ENCODE measurements at places on chromosomes 3 and 15.

- peak; percentile 36 for DNase-seq
Observed at GRCh38 chr3:48157950-48158376, 30.3 kb downstream of the CDC25A start.

DNA sequence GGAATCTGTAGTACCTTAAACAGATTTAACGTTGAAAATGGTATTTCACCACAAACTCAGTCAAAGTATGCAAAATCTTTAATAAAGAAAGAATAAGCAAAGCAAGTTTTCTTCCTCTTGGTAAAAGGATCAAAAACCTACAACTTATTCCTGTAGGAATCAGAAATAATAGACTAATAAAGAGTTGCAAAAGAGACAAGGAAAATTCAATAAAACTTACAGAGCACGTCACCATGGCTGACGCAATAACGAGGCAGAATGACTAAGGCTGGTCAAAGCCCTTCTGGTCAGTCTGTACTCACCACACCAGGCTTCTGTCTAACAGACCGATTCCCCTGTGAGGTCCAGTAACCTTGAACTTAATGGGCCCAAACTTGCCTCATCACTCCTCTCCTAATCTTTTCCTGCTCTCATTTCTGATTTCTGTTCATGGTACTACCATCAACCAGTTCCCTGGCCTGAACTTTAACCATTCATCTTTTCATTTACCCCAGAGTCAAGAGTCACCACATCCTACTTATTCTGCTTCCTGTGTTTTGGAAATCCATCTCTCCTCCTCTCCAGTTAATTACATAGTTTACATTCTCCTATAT, 5.0 kb downstream of the MASP1 start:
- peak; percentile 79 for DNase-seq

DNA sequence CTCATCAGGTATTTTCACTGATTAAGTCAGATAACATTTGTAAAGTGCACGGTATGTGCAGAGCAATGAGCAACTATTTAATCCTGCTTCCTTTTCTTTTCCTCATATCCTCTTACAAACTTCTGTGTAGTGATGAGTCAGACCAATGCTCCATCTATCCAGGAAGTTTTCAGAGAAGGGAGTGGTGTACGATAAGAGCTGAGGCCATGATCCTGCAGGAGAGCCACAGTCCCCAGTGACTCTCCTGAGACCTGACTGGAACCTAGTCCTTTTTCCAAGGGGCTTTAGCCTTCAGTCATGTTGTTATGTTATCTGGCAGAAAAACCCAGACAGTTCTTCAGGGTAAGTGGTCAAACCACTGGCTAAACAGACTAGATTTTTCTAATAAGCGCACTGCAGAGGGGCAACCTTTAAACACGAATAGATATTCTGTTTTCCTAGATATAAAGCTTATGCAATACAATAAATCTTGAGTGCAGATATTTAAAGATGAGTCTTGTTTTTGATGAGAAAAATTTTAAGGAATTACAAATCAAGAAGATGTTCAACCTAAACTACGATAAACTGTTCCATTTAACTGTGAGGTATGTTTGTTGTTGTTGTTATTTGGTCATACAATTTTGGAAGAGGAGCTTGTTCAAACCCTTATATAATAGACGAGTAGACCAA, 110.5 kb upstream of the RAP2B start:
- no peak for DNase-seq

DNA sequence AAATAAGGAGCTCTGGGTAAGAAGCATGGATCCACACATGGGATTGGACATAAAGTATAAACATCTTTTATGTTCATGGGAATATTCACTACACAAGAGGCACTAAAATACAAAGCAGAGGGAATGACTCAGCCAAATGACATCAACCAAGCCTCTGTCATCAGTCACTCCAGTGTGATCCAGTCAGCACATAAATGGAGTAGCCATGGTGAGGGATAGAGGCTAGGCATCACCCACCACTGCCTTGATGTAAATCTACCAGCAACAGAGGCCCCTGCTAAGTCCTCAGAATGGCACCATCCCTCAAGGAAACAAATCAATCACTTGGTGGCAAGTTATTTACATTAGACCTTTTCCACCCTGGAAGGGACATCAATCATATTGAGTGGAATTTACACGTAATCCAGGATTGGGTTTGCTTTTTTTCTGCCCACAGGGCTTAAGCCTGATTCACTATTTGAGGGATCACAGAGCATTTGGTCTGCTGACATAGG, 27.2 kb downstream of the VEPH1 start:
- no peak for DNase-seq

- DNase-seq: no peak
Observed at GRCh38 chr3:108897883-108898282, 55.8 kb downstream of the GUCA1C start.

- DNase-seq: no peak
Observed at GRCh38 chr3:175381685-175382084, 522.6 kb downstream of the NAALADL2 start.

- no peak for DNase-seq
Observed at GRCh38 chr15:72515591-72516389, 41.7 kb downstream of the ARIH1 start.

GRCh38 chr15:74454764-74455500, 6.0 kb downstream of the UBL7 start:
- no peak for DNase-seq

- no peak for DNase-seq
Observed at GRCh38 chr3:152356870-152357276, 88.1 kb downstream of the MBNL1 start.

DNA sequence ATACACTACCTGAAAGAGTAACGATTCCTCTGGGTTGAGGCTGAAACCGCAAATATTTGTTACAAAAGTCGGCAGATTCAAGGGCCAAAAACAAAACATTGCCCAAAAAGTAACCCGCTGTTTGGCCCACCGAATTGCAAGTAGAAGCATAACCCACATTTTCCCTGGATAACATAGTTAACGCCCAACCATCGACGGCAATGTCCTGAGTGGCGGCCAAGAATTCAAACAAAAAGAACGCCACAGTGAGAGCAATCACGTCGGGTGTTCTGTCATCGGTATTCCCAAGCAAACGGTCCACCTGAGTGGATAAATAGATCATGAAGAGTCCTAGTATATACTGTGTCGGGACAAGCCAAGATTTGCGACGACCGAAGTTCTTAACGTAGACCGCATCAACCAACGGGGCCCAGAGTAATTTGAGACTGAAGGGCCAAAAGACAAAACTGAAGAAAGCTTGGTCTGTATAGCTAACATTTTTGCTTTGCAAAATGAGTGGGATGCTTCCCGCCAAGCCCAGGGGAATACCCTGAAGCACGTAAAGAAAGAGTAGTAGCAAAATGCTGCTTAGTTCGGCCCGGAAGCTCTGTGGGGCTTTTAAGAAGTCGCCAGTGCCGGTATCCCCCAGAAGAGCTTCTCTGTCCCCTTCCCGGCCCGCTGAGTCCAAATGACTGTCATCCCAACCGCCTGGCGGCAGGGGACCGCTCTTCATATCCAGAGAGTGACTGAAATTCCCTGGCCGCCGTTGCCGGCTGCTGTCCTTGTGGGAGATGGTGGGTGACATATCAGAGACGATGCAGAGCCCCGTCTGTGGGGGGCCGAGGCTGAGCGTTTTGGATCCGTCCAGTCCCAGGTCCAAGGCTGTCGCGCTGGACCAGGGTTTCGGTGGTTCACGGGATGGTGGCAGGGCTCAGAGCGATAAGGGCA, 750 bp downstream of the SLC33A1 start:
- no peak for DNase-seq

DNA sequence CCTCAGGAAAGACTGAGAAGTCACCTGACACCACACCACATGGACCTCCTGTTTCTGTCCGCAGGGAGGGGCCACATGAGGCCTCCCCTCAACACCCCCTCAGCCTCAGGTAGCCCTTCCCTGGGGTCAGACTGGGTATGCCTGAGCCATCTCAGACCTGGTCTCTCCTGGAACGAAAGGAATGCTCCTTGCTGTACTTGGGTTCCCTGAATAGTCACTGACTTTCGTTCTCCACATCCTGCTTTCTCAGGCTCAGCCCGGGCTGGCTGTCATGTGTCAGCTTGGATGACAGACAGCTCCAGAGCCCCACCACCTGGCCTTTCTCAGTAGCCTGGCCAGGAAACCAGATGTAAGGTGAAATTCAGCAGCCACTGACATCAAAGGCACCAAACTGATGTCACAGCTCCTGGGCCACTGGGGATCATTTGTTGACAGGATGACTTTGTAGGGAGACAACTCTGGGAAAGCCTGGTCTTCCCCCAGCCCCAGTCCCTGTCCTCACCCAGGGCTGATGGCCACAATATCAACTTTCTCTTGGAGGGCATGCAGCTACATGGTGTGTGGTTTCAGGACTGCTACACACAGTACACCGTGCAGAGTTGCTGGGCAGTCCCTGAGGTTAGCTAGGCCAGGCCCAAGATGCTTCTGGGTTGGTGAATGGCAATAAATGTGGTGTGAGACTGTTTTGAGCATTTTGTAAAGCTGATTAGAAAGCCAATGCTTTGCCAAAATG, 141.4 kb upstream of the MRPS22 start:
- no peak for DNase-seq

GRCh38 chr15:86647810-86648440, 568.3 kb downstream of the AGBL1 start:
- DNase-seq: no peak

- no peak for DNase-seq
Observed at GRCh38 chr3:128504963-128505730, 12.1 kb upstream of the GATA2 start.
